ENCODE measurements at places on chromosomes 4 and X.

GRCh38 chr4:75673959-75674328 is 733 bp upstream of the G3BP2 start:
- DNase-seq, result no peak

DNA sequence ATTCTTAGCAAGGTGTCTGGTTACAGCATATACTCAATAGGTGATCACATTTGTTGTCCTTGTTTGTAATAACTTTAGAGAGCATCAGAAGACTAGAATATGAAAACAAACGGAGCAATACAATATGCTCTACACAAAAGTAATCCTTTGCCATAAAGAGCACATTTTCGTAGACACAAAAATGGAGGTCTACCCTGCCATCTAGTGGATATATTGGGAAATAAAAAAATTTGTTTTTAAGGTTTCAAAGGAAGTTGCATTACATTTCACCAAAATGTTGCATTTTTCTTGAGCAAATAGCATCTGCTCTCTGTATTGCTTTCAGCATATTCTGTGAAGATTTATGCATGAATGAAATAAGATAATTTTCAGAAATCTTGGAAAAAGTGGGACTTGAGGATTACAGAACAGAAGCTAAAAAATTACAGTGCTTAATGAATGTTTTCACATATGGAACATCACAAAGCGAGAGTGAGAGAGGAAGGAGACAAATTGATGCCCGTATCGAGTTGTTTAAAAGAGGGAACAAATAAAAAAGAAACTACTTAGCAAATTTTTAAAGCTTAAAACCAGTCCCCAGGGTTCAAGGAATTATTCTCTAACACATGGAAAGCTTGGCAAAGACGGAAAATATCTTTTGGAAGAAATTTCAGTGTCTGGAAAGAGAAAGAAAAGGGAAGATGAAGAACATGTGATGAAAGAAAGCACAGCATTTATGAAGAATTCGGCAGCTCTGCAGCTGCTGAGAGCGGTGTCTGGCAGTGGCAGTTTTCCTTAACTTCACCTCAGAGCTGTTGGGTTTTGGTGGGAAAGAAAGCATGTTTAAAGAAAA is 390.1 kb downstream of the ANKRD50 start:
- no peak for DNase-seq

DNA sequence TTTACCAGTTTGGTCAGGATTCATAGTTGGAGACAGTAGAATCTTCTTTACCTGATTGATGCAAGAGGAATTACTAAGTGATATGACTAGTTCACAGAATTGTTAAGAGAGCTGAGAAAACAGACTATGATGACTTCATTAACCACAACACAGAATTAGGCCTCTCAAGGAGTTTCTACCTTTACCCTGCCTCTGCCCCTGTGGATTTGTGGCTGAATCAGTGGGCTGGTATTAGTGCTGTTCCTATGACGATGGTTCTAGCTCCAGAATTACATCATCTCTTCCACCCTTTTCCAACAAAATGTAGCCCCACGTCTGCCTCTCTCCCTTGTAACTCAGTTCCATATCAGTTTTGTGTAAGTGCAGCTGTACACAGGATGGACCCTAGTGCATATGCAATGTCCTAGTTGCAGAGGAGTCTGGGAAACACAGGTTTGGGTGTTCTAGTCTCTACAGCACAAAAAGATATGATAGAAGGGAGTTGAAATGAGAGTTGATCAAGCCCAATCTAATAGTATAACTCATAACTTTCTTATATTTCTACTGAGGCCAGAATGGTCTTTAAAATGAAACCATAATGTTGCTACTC is 99.3 kb downstream of the ANXA5 start:
- peak; percentile 36 for DNase-seq

DNA sequence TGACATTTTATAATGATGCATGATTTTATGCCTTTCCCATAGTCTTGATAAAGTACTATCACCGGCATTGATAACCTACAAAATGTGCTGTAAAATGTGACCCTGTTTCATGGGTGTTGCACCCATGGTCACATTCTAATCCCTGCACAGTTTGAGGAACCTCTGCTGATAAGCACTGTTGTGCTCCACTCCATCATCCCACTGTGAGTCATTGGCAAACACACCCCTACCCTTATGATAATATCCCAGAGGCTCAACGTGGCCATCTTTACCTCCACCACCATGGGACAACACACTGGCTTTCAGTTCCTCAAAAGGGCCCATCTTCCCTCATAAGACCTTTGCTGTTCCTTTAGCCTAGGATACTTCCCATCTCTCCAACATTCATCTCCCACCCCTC is 32.0 kb upstream of the SGMS2 start:
- no peak for DNase-seq

GRCh38 chr4:125828346-125828745 is 513.6 kb downstream of the FAT4 start:
- DNase-seq, result no peak

DNA sequence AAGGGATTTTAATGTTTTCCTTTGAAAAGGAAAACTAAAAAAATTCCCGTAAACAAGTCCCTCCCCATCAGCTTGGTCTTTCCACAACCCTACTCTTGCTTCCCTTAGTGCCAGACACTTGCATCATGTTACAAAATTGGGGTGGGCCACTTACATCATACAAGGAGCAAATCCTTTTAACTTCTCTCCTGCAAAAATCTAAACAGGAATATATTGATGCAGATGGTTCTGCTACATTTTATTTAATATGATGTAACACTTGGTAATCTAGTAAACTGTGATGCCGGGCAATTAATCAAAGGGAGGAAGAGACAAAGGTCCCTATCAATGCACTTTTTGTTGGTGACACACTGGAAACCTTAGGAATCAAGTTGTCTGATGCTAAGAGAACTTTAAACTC is 125.3 kb downstream of the UBE2K start:
- no peak for DNase-seq

- DNase-seq, result no peak
Observed at GRCh38 chrX:76796311-76796710, 368.8 kb downstream of the MAGEE1 start.

GRCh38 chr4:182805321-182805720 is 111.9 kb downstream of the DCTD start:
- DNase-seq, result no peak

DNA sequence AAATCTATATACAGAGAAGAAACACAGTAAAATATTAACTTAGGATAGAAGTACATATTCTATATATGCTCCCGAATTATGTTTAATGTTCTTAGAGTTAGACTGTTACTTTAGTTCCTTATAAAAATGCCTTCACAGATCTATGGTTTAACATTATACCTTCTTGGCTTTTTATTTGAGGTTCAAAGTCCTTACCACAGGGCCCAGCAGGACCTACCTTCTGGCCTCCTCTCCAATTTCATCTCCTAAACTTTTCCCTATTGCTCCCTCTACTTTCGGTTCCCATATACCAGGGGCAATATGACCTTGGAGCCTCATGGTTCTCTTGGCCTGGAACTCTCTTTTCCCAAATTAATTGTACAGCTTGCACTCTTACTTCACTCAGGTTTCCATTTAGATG is 11.8 kb downstream of the ANKRD37 start:
- DNase-seq, result no peak

DNA sequence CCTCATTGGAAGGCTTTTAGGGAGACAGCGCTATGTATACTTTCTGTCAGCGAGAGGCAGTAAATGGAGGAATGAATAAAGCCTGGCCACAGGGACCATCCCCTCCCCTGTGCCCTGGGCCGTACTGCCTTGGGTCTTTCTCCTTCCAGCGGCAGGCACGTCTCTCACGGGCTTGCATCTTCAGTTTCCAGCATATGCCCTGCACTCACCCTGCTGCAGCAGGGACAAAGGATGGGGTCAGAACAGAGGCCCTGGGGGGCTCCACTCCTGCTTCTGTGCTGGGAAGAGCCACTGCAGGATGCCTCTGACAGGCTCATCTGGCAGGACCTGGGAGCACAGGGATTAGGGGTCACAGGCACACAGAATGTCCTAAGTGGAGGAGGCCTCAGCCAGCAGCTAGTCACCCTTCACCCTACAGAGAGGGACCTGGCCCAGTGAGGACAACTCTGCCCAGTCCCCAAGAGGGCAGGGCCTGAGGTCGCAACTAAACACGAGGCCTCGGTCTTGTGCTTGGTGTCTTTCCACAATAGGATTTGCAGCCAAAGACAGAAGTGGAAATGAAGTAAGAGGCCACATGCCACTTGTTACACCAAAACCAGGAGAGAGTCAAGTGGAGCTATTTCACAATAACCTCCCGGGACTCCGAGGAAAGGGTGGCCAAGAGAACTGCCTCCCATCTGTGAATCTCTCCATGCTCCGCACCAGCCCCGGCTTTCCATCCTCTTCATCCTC is 150.8 kb downstream of the AFAP1 start:
- DNase-seq, result no peak

DNA sequence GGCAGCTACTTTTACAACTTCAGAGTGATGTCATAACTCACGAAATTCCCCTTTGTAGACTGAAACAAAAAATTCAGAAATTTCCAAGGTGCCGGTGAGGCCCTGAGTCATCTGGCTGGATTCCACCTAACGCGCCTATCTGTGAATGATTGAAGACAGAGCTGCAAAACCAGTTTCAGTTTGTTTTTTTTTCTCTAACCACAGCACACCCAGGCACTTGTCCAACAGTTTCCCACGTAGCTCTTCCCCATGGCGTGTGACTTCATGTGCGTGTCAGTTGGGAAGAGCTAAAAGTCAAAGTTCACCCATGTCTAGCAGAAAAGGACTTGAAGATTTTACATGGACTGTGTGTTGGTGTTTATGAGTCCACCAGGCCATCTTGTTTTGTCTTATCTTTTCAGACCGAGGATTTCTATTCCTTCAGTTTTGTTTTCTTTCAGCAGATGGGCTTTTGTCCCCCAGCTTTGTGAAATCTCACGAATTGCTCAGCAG is 16.4 kb downstream of the TCEANC start:
- DNase-seq, result peak; percentile 64

DNA sequence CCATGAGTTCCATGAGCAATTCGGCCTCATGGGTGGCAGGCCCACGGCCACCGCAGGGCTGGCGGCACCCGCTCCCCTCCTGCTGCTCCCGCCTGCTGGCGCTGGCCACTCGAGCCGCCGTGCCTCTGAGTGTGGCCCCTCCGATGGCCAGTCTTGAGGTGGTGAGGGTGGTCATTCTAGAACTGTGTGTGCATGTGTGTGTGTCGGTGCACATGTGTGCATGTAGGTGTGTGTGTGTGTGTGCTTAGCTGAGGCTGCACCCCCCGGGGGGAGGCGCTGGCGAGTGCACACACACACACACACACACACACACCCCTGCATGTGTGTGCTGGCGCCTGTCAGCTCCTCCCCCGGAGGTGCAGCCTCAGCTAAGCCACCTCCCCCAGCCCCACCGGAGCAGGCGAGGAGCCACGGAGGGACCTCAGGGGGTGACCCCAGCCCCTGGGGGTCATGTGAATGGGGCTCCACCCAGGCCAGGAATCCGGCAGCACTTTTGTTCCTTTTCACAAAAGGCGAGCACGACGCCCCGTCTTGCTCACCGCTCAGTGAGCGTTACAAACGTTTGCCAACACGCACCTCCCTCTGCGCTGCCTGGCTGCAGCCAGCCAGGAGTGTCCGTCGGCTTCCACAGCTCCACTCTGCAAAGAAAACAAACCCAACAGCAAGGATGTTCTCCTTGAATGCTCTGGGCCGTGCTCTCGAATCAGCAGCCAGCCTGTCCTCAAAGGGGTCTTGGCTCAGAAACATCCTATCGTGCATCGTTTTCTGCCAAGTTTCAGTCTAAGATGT is 29.9 kb downstream of the FGFRL1 start:
- DNase-seq, result no peak

DNA sequence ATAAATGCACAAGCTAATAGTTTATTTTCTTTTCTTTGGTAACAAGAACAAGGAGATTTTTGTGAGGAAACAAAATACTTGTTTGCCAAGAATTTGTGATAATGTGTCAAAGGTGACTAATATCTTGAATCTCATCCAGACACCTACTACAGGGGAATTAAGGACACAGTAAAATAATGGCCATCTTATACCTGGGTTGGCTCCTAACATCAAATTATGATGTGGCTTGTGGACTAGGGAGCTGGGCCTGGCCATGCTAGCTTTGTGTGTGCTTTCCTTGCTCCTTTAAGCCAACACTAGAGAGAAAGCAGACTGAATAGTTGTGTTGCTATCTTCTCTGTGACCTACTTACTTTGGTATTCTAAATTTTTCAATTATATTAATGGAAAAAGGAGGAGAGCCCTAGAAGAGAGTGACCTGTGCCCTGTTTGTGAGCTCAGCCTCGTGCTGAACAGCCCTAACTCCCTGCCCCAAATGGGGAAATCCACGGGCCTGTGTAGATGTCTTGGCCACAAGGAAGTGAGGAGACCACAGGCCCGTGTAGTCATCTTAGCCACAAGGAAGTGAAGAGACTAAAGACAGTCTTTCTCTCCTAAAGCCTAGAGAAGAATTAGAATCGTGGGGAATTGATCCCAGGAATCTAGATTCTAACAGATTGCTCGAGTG is 23.3 kb downstream of the ARHGAP24 start:
- DNase-seq, result no peak

DNA sequence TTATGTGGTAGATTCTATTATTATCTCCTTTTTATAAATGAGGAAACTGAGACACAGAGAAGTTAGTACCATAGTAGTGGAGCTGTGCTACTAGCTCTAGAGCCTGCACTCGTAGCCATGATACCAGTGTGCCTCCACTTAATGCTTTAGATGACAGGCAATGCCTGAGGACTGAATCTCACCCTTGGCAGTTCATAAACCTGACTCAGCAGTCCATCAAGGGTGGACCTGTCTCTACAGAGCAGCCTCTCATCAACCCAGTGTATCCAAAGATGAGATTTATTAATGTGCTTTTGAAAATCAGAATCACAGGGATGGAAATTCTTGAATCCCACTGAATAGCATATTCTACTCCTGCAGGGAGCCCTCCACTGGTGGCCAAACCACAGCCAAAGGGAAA is 483.2 kb upstream of the DIPK2B start:
- DNase-seq, result no peak

- peak; percentile 59 for DNase-seq
Observed at GRCh38 chr4:56655209-56655626, 25.9 kb downstream of the HOPX start.

DNA sequence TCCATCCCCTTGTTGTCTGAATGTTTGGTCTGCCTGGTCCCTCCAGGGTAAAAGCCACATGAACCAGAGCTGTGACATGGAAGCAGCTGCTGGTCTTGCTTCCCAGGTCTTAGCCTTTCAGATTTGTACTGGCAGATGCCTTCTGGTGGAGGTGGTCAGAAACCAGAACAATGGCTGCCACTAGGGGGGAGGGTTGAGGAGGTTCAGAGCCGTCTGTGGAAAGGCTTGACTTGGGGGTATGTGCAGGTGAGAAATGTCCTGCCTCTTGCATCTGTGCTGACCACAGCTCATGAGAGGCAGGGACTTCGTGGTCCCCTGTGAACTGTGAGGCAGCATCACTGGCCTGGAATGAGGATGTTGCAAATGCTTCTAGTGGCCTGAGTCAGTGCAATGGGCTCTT is 144.2 kb upstream of the WDR1 start:
- DNase-seq, result no peak

DNA sequence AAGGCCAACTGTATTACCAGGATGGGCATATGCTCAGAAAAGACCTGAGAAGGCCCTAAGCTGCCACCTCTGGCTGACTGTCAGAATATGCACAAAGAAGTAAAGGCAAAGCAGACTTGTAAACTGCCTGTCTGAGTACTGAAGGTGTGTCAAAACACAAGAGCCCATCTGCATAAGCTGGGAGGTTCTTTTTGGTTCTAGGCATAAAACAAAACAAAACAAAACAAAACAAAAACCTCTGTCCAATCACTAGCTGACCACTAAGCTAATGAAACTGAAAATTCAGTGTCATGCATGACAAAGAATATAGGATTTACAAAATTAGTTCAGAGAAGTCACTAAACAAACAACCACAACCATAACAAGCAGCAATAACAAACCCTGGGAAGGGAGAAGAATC is 20.6 kb downstream of the SH3D19 start:
- no peak for DNase-seq
